ENCODE measurements at places on chromosomes 6 and 20.

GRCh38 chr6:82904860-82905259, 160.8 kb downstream of the UBE3D start:
- no peak for DNase-seq

- no peak for DNase-seq
Observed at GRCh38 chr20:54590856-54591255, 115.5 kb downstream of the DOK5 start.

GRCh38 chr6:68233623-68234022, 401.5 kb upstream of the ADGRB3 start:
- DNase-seq, result no peak

- DNase-seq, result no peak
Observed at GRCh38 chr6:169956580-169956979, 205.2 kb downstream of the ERMARD start.

GRCh38 chr6:69027861-69028260, 392.8 kb downstream of the ADGRB3 start:
- no peak for DNase-seq

GRCh38 chr6:165049362-165049761, 260.0 kb downstream of the C6orf118 start:
- peak; percentile 51 for DNase-seq

- no peak for DNase-seq
Observed at GRCh38 chr6:134205366-134205765, 112.5 kb downstream of the SGK1 start.

GRCh38 chr20:7137395-7138151, 370.1 kb downstream of the BMP2 start:
- DNase-seq, result no peak

DNA sequence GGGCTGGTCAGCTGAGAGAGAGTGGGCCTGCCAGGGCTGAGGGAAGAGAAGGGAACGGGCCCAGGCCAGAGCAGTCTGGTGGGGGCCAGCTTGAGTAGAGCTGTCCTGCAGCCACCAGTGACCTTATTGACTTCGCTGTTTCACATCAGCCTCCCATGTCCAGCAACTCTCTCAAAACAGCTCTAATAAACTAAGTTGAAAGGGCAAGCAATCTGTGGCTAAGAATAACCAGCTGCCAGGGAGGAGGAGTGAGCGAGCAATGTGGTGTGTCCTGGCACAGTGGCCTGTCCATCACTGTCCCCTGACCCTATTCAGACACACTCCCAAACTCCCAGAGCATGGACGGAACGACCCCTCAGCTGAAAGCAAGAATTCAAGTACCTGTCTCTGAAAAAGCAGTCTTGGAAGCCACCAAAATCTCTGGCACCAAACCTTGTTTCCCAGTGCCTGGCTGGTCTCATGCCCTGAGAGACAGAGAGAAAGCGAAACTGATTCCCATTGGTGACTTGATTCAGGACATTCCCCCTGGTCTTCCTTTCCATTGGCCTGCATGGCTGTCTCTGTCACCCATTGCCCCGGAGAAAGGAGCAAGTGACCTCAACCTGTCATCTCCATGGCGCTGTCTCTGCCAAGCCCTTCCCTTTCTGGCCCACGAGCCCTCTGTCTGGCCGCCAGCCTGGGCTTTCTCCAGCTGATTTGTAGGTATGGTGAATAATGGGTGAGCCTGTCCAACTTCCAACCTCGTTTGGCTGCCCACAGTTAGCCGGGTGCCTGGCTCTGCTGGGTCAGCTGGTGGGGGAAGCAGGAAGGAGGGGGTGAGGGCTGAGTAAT, at the start of gene DDO:
Gene DDO (minus strand): TSS at position 490 of the 831 bp plus-strand sequence. CDS start 2,113 bp downstream, outside the sequence.
- DNase-seq, result no peak

DNA sequence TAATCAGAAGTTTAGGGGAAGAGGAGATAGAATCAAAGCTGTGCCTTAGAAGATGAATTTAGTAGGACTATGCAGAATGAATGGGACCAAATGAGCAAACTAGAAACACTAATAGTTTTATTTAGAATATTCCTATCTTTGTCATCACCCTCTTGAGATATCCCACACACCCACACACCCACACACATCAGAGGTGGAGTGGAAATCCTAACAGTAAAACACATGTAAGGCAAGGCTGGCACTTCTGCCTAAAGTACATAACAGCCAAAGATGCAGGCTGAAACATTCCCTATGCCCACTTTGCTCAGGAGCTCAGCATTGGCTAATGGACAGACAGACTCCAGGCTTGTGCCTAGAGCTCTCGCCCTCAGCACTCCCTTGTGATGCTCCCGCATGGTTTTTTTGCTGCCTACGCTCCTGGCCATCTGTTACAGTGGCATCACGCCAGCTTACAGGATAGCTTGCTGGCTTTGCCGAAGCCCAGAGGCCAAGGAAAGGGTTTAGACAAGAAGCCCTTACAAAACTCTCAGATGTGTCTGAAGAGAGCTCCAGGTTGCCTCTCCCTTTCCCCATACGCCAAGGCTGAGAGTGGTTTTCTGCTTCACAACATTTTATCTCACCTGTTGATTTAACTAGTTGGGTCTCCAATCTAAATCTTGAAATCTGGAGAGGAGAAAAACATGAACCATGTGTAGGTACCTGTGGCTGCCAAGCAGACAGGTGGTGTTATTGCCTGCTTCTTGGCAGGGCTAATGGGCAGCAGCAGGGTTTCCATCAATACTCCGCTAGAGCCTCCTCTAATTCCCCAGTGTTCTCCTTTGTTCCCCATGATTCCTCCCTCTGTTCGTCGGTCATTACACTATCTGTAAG, 282.6 kb upstream of the ID4 start:
- no peak for DNase-seq

- DNase-seq, result no peak
Observed at GRCh38 chr20:34940081-34940481, 15.5 kb downstream of the GSS start.

GRCh38 chr6:111737065-111737521, 131.4 kb upstream of the TRAF3IP2 start:
- DNase-seq, result peak; percentile 68

GRCh38 chr6:118042855-118043254, 135.8 kb downstream of the SLC35F1 start:
- DNase-seq, result no peak

GRCh38 chr20:22836877-22837276, 198.2 kb upstream of the SSTR4 start:
- no peak for DNase-seq

DNA sequence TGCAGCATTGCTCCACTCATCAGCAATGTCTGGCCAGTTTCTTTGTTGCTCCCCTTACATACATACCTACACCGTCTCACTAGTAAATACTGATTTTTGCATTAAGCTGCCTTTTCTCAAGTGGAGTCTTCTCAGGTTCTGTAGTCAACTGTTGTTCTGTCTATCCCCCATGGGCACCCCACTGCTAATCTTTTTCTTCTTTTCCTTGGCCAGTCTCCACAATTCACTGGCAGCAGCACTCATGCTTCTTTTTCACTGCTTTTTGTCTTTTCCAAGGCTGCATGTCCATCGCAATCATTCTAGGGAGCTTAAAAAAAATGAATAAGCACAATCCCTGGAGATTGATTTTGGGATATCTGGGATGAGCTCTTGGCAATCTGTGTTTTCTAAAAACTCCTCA, 10.3 kb upstream of the ERVFRD-1 start:
- DNase-seq, result no peak

DNA sequence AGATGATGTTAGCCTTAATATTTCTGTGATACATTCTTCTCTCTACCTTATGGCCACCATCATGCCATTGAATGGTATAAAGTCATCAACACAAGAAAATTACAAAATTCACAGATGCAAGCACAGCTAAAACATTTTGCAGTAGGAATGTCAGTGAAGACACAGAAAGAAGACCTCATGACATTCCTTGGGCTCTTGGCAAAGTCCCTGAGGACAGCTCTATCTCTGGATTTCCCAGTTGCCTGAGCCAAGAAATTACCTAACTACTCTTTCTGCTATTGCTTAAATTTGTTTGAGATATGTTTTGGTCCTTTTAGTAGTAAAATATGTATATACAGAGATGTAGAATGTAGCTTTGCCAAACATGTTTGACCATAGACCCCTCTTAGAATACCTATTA, 201.0 kb upstream of the STXBP5 start:
- no peak for DNase-seq

- no peak for DNase-seq
Observed at GRCh38 chr6:120055071-120055470, 705.5 kb upstream of the MAN1A1 start.

DNA sequence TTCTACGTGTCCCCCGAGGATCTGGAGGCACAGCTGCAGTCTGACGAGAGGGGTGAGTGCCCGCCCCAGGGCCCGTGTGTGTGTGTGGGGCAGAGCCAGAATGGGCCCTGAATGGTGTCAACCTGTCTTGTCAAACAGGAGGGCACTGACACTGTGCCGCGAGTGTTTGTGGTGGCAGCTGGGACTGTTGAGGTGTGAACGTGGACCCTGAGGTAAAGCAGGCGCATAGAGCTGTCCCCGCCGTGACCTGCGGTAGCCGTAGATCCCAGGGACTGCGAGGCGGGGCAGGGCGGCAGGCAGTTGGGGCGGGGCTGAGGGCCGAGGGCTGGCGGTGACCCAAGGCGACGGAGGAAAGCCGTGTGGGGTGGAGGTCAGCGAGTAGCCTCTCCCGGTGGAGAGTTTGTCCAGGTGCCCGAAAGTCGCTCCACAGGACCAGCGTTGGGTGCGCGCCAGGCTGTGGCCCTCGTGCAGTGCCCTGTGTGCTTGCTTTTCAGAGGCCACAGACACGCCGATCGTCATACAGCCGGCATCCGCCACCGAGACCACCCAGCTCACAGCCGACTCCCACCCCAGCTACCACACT, 25.2 kb downstream of the UCKL1 start:
- no peak for DNase-seq

DNA sequence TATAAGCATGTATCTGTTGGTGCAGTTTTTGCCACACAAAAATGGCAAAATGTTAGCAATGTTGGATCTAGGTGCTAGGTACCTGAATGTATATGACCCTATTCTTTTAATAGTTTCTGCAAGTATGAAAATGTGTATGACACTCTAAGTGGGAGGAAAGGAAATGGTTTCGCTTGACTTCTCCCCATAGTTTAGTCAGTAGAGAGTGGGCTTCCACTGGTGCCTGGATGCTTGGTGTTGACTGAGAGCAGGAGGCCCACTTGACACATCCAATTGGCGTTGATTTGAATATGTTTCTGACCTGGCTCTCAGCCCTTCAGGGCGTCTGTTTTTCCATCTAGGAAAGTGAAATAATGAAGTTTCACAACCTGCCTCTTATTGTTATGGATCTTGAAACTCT, 41.8 kb upstream of the GABRR1 start:
- DNase-seq, result no peak

DNA sequence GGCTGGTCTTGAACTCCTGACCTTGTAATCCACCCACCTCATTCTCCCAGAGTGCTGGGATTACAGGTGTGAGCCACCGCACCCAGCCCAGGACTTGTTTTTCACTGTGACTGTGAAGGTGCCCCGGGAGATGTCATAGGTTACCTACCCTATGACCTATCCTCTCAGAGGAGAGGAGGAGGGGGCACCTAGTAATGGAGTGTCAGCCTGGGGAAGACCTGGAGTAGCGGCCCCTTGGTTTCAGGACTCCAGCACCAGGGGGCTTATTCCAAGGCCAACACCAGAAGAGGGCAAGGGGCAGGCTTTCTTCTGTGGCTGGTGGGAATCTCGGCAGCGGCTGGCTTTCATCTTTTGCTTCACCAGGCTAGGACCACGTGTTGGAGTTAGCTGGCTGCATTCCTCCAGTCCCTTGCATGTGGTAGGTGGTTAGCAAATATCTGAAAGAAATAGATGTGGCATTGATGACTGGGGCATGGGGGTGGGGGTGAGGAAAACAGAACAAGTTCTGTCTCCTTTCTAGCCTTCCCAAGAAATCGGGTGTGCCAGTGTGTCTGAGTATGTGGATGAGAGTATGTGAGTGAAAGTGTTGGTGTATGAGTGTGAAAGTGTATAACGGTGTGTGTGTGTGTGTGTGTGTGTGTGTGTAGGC, 7.9 kb upstream of the ITPR3 start:
- no peak for DNase-seq

DNA sequence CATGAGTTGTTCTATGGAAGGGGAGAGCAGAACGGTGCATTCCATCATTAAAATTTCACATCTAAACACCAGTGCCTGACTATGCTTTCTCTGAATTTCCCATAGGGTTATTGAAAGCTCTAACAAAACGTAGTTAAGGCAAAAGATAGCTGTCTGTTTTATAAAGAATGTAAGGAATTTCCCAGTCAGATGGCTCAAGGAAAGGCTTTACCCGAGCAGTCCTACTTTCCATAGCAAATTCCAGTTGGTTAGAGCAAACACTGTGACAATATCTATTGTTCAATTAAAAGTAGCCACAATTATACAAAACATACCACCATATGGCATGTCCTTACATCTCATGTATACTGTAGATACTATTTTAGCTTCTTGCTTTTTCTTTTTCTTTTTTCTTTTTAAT, 1059.5 kb upstream of the FLRT3 start:
- no peak for DNase-seq

DNA sequence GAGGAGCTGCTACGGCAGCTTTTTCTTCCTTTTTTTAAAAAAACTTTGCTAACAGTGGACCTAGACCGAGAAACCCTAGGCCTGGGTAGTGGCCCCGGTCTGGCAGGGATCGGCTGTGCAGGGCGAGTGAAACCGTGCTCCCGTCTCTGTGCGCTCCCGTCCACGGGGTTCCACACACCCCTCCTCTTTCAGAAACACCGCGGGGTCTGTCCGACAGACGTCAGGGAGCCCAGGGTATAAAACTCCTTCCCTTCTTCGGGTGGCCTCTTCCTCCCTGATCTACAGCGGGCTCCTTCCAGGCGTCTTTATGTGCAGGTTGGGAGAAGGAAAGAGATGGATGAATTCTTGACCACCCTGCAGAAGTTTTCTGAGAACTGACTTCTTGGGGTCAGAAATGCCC, 27.1 kb upstream of the SMOC2 start:
- DNase-seq, result no peak

- no peak for DNase-seq
Observed at GRCh38 chr6:132590362-132590761, 821 bp upstream of the TAAR5 start.

- DNase-seq, result peak; percentile 84
Observed at GRCh38 chr6:73695619-73696421, at the start of gene CD109. Gene CD109, plus strand, starts transcription at chr6:73696203. Its CDS starts 13 bp downstream, at chr6:73696216.

DNA sequence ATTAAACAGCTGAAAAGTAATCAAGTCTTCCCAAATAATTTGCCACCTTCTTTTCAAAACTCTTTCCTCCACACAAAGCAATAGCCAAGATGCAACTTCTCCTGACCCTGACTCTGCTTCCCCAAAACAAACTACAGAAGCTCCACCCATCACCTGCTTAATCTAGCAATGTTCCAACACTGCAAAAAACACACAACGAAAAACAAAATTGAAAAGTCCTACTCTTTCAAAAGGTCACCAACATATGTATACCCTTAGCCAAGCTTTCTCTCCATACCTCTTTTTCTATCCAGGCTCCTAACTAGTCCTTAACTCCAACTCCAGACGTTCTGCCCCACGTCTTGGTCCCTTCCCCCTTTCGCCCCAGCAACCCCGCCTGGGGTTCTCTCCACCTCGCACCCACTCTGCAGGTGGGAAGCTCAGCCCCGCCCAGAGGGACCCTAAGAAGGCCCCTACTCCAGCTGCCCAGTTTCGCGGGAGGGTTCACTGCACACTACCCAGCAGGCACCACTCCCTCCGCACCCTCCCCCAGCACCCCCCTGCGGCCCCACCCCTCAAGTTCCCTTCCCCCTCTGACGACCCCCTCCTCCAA, 717 bp downstream of the CSNK2A1 start:
- DNase-seq, result peak; percentile 24

GRCh38 chr6:26122005-26122388, 34.8 kb downstream of the HFE start:
- DNase-seq, result no peak
